ENCODE measurements at places on chromosomes 7 and 10.

- no peak for DNase-seq
These were observed 210.3 kb downstream of the INHBA start for GRCh38 chr7:41492603-41493002.

DNA sequence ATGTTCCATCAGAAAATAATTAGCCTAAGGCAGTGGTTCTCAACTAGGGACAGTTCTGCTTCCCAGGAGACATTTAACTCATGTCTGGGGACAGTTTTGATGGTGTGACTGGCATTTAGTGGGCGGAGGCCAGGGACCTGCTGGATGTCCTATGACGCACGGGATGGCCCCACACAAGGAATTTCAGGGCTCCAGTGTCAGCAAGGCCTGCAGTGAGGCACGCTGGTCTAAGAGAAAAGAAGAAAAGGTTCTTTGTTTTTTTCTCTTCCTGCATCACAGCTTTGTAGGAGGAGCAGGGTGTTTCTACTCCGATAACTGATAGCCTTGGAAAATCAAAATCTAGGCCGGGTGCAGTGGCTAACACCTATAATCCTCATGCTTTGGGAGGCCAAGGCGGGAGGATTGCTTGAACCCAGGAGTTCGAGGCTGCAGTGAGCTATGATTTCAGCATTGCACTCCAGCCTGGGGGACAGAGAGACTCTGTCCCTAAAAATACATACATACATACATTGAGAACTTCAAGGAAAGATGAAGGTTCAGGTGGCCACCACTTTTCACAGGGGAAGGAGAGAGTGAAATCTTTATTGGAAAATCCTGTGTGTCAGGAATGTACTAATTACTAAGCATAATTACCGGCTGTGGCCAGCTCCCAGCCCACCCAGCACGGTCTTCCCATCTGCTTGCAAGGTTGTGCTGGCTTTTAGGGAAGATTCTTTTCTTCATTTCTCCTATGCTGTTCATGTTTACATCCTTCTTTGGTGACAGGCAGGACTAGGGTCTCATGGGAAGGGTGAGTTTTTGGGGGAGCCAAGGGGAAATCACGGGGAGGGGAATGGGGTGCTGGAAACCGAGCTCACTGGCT lies 150.4 kb downstream of the ACTR3B start:
- no peak for DNase-seq

DNA sequence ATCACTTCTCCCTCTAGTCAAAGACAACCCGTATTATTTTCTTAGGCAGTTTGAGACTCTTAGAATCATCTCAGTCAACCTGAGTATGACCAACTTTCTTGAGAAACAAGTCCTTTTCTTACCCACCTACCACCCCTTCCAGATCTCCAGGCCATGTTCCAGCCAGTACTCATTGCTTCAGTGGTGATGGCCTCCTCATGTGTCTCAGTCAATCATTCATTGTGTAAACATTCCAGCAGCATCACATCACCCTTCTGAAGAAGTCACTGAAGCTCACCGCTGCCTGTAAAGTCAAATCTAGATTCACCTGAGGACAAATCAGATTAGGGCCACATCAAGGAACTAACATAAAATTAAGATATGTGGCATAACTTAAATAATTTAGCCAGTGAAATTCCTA lies 467.2 kb upstream of the NRP1 start:
- DNase-seq = no peak

DNA sequence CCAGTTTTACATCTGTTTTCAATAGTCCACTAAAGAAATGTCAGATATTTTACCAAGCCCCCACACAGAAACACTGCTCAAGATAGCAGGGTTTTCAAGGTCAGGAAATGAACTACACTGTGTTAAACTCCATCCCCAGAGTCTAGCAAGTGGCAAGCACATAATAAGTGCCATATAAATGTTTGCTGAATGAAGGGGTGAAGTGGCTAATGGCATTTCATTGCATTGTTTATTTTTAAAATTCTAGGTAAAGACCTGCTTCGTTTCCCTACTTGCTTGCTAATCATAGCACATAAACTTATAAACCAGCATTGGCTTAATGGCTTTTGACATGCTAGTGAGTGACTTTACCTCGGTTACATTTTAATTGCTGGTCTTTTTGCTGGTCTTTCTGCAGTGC lies 322.6 kb downstream of the GRID1 start:
- no peak for DNase-seq

GRCh38 chr10:63972949-63973827 lies 452.0 kb downstream of the REEP3 start:
- no peak for DNase-seq

- no peak for DNase-seq
These were observed 1.1 kb downstream of the NKX1-2 start for GRCh38 chr10:124448696-124449169.

- DNase-seq = no peak
These were observed 205.5 kb upstream of the KLF14 start for GRCh38 chr7:130939321-130940095.

DNA sequence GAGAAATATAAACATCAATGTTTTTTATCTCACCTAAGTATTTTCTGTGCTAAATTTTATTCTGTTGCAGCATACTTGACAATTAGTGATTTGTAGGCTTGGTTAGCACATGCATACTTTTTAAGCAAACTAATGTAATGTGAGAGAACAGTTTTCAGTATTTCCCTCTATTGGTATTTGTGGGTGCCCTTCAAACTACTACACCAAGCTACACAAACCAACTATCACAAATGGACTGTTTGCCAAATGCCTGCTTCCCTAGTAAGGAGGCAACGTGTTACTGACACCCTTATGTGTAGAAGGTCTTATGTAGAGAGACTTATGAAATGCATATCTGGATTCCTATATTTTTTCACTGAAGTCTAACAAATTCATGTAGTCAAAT lies 98.4 kb upstream of the FZD1 start:
- DNase-seq = no peak

- no peak for DNase-seq
These were observed 34.5 kb upstream of the PDZD8 start for GRCh38 chr10:117409549-117410305.

DNA sequence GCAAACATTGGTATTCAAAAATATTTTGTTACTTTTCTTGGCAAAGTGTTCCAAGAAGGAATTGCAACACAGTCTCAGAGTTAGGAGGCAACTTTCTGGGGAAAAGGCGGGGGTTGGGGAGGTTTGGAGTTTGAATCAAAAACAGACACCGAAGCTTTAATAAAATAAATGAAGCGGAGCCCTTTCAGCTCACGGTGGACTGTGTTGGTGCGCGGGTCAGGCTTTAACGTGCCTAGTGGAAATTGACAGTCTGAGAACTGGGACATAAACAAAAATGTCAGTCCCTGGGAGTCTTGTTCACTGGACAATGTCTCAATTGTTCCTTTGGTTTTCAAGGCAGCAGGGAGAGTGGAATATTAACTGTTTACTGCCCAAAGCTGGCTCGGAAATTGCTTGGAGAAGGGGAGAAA lies 109.3 kb downstream of the TCF7L2 start:
- DNase-seq = no peak

DNA sequence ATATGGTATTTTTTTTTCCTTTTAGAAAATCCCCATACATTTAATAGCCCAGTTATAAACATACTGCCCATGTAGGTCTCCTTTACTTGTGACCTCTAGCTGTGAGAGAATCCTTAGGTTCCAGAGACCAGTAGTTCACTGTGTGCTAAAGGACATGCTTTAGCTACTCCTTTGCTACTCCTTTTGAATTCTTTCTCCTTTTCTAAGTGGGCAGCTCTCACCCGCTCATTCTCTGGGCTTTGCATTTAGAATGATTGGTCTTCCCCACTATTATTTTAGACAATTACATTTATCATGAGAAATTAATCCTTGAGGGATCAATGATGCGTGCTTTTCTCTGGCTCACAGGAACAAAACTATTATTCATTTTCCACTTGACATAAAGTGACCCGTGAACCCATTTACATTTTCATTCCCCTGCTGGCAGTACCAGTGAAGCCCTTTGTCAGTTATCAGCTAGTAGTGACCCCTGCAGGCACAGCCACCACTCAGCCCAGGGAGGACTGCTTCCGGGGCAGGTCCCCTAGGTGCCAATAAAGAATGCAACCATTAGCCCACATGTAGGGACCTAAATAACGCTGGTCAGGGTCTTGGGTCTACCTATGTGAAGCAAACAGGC lies 844.3 kb downstream of the CNTNAP2 start:
- DNase-seq = no peak

- no peak for DNase-seq
These were observed 98.0 kb downstream of the RALA start for GRCh38 chr7:39721345-39721744.

DNA sequence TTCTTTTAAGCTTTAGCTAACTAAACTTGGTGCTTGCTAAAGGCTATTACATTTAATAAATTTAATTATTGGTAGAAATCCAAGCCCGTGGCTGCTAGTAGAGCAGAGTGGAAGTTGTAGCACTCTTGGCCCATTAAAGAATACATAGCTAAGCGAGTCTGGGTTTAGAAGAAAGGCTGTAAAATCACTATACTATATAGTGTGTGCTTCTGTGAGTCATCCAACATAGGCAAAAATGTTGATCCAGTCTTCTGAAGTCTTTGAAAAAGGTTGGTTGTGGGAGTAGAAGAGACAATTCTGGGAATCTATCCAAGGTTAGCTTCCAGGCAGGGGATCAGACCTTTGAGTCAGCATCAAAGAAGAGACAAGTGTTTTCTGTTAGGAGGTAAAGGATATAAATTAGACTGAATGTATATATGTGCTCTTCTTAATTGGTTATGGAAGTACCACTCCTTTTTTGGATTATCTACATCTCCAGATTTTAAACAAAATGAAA lies 664.2 kb downstream of the NXPH1 start:
- no peak for DNase-seq

DNA sequence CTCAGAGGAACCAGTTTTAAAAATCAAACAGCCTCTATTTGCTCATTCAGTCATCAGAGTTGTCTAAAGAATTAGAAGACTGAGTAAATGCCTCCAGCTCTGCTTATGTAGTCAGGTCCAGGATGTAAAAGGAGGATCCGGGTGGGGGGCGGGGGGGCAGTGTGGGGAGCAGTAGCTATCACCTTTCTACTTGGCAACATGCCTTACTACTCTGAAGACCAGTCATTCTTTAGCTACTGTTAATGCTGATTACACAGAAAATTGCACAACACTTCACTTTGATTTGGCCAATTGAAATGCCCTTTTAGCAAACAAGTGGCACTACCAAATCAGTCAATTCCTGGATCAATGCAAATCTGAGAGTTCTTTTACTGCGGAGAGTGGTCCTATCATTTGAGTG lies 164.2 kb downstream of the NXPH1 start:
- no peak for DNase-seq

DNA sequence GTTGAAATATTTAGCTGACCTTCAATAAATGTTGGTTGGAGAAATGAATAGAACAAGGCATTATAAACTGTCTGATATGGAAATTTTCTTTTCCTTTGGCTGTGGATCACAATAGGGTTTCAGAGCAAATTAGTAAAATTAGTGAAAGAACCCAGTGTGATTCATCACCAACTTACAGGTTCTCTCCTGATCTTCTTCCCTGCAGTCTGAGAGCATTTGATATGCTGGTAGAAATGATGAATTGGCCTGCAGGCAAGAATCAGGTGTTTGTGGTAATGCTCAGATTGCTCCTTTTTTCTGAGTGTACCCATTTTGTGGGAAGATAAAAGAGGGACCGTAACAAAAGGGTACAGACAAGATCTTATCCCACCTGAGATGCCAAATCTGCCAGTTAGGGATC lies 51.9 kb downstream of the BTAF1 start:
- no peak for DNase-seq

- no peak for DNase-seq
These were observed 657.3 kb upstream of the COBL start for GRCh38 chr7:51973939-51974338.

- no peak for DNase-seq
These were observed 129.9 kb downstream of the ZNF92 start for GRCh38 chr7:65503434-65504152.

- DNase-seq = no peak
These were observed 130.9 kb upstream of the ADAM12 start for GRCh38 chr10:126519185-126519584.

DNA sequence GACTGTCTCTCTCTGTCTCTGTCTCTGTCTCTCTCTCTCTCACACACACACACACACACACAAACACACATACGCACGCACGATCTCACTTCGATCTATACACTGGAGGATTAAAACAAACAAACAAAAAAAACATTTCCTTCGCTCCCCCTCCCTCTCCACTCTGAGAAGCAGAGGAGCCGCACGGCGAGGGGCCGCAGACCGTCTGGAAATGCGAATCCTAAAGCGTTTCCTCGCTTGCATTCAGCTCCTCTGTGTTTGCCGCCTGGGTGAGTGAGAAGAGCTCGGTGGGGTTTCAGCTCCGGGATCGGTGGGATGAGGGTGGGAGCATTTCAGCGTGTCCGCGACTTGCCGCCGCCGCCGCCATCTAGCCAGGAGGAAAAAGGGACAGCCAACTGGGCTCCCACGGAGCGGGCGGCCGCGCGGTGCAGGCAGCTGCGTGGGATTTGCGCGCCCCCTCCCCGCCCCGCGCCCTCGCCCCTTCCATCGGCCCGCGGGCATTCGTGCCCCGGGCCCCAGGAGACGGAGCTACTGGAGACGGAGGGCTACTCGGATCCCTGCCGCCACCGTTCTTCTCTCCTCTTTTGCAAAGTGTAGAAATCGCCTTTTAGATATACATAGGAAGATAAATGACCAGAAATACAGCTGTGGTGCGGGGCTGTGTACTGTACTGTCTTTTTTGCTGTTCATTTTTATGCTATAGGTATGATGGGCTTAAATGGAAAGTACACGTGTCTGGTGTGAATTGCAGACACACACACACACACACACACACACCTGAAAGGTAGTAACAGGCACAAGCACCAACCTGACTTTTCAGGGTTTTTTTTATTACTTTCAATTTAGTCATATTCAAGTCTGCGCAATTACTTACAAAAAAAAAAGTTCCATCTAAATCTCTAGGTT lies 581 bp downstream of the PTPRZ1 start:
- no peak for DNase-seq

GRCh38 chr7:29332042-29332811 lies 137.7 kb downstream of the CHN2 start:
- no peak for DNase-seq

GRCh38 chr7:53237344-53237913 lies 202.0 kb downstream of the POM121L12 start:
- no peak for DNase-seq

- DNase-seq = peak; percentile 49
These were observed 98.9 kb downstream of the NEURL1 start for GRCh38 chr10:103592186-103593021.

DNA sequence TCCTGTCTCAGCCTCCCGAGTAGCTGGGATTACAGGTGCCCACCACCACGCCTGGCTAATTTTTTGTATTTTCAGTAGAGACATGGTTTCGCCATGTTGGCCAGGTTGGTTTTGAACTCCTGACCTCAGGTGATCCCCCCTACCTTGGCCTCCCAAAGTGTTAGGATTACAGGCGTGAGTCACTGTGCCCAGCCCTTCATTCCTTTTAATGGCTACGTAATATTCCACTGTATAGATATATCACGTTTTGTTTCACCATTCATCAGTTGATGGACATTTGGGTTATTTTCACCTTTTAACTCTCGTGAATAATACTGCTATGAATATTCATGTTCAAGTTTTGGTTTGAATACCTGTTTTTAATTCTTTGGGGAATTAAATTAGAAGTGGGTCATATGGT lies 44.6 kb upstream of the CYCS start:
- no peak for DNase-seq

- no peak for DNase-seq
These were observed 798 bp upstream of the MACROH2A2 start for GRCh38 chr10:70051848-70052247.
